ENCODE measurements at places on chromosomes 1 and 21. TPM values are rescaled to one million over a fixed set of nuclear protein-coding genes. Genes with fewer than 3 reads are reported as not detected.

Gene MMP23B
- 16.0 TPM for polyA plus RNA-seq

Gene ANXA9
- 12.3 TPM for polyA plus RNA-seq

Gene MKNK1
- 23.1 TPM for polyA plus RNA-seq

Gene GSTM3
- 268 TPM for polyA plus RNA-seq

Gene TPTE
- not detected for polyA plus RNA-seq

Gene CD84
- polyA plus RNA-seq = 1.4 TPM

Gene C2CD2
- polyA plus RNA-seq = 12.5 TPM

Gene CHIT1
- polyA plus RNA-seq = 0.13 TPM

Gene KLHDC7A
- polyA plus RNA-seq = 10.9 TPM

Gene ANGPTL1
- polyA plus RNA-seq = 8.6 TPM

Gene LMO4
- 153 TPM for polyA plus RNA-seq

Gene IQGAP3
- 18.8 TPM for polyA plus RNA-seq

Gene HSF2BP
- 1.7 TPM for polyA plus RNA-seq

Gene TRIM67
- polyA plus RNA-seq = 0.11 TPM

Gene ERVH48-1
- 0.21 TPM for polyA plus RNA-seq

Gene PGLYRP3
- polyA plus RNA-seq = not detected

Gene NBPF6
- polyA plus RNA-seq = not detected

Gene LGR6
- polyA plus RNA-seq = 0.71 TPM

Gene TMPRSS3
- polyA plus RNA-seq = 2.1 TPM

Gene ENAH
- 103 TPM for polyA plus RNA-seq

Gene ESPN
- 22.7 TPM for polyA plus RNA-seq

Gene ASPM
- 24.4 TPM for polyA plus RNA-seq

Gene WASF2
- 135 TPM for polyA plus RNA-seq

Gene NTPCR
- 78.2 TPM for polyA plus RNA-seq

Gene LCE1E
- not detected for polyA plus RNA-seq

Gene ZBED6
- polyA plus RNA-seq = 16.9 TPM

All from left renal cortex interstitium (tissue), 4 donors.